ENCODE measurements at places on chromosomes 3 and 15.

GRCh38 chr3:42300013-42300412 lies 34.0 kb upstream of the CCK start:
- DNase-seq = peak; percentile 57

GRCh38 chr3:14358426-14359211 lies 43.8 kb upstream of the SLC6A6 start:
- no peak for DNase-seq

DNA sequence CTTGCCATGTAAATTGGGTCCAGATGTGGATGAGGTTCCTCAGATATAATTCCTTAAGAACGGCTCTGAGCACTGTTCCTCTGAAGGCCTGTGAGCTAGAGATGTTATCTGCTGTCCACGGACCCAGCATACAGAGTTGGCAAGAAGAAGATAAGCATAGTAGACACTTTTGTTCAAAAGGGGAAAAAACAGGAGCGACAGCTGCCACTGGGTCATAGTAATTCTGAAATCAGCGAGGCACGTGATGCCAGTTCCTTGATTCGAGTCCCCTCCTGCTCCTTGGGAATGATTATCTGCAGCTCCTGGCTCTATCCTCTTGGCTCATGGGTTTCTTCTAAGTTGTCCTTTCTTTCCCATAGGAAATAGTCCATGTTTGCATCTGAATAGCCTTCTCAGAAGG lies 2.5 kb upstream of the RAB7A start:
- no peak for DNase-seq

GRCh38 chr3:79264892-79265291 lies 502.9 kb downstream of the ROBO1 start:
- DNase-seq = no peak

DNA sequence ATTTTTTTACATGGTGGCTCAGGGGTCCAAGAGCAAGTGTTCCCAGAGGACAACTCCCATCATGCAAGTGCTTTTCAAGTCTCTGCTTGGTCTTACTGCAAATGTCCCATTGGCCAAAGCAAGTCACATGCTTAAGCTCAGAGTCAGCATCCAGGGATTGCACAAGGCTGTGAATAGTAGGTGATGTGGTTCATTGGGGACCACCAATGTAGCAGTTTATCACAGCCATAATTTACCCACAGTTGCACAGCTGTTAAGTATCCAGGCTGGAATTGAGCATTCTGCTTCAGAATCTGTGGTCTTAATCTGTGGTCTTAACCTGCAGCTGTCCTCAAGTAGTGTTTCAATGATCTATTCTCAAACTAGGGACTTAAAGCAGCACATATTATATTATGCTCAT lies 71.4 kb upstream of the PLCL2 start:
- no peak for DNase-seq

- no peak for DNase-seq
Measured at GRCh38 chr15:66461917-66462316, 35.6 kb downstream of the SNAPC5 start.

- no peak for DNase-seq
Measured at GRCh38 chr3:43243590-43244587, 42.5 kb upstream of the SNRK start.

- no peak for DNase-seq
Measured at GRCh38 chr3:36214460-36214859, 165.8 kb upstream of the STAC start.

GRCh38 chr3:3665961-3666640 lies 133.1 kb upstream of the LRRN1 start:
- no peak for DNase-seq

DNA sequence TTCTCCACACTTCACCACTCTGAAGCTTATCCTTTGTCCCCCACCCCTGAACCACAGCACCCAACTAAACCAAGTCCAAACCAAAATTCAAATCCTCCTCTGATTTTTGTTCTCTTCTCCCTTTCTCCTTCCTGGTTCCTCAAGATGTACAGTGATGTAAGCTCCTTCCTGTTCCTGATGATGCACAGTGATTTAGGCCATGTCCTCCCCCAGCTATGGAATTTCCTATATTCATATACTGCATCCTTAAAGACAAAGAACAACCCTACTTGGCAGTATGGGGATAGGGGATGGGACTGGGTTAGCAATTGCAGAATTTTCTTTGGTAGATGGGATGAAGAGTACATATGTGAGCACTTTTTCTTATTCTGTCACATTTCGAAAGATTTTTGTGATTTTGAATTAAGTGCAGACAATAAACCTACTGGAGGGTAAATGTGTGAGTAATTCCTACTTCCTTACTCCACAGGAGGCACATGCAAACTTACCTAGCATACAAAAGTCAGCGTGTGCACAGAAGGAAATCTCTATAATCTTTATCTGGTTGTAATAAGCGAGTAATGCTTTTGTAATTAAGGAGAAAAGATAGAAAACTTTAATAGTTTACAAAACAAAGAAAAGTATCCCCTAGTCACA lies 125.0 kb downstream of the ANO10 start:
- DNase-seq = no peak

- DNase-seq = no peak
Measured at GRCh38 chr15:74464216-74464615, 3.3 kb upstream of the UBL7 start.

DNA sequence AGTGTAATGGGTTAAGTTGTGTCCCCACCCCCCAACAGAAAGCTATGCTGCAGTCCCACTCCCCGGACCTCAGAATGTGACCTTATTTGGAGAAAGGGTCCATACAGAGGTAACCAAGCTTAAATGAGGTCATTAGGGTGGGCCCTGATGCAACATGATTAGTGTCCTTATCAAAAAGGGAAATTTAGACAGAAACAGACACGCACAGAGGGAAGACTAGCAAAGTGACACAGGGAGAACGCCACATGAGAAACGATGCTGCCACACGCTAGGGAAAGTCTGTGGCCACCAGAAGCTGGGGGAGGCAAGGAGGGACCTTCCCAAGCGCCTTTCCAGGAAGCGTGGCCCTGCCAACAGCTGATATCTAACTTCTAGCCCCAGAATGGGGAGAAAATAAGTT lies 65.4 kb downstream of the RPN1 start:
- DNase-seq = no peak

DNA sequence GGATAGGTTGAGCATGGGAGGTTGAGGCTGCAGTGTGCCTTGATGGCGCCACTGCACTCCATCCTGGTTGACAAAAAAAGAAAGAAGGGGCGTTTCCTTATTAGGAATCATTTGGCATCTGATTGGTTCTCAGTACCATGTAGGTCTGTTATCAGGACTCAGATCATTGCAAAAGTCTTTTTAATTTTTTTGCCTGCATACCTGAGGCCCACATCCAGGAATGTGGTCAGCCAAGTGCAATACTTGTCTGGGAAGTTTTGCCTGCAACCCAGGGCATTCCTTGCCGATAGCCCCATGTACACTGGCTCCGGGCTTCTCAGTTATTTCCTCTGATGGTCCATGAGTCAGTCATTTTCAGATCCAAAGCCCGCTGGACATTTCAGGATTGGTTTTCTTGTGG lies 50.1 kb upstream of the CRTC3 start:
- DNase-seq = no peak

- DNase-seq = no peak
Measured at GRCh38 chr3:73637042-73637441, 12.3 kb upstream of the PDZRN3 start.

- no peak for DNase-seq
Measured at GRCh38 chr3:103112273-103112672, 677.5 kb downstream of the ZPLD1 start.

- DNase-seq = no peak
Measured at GRCh38 chr3:146834917-146835316, 229.8 kb upstream of the PLSCR5 start.

DNA sequence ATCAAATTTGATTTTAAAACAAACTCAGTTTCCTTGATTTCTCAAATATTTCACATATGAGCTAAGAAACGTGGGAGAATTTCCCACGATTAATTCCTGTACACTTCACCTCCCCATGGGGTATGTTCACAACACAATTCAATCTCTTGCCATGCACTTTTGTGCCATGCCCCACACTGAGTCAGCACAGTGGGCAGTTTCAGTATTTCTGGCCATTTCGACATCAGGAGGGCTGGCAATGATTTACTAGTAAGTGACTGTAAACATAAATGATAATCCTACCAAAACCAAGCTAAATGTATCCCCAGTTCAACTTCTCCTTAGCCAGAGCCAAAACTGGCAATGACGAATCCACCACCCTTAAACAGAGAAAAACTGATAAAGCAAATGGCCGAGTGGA lies 293.6 kb downstream of the FGF12 start:
- no peak for DNase-seq

DNA sequence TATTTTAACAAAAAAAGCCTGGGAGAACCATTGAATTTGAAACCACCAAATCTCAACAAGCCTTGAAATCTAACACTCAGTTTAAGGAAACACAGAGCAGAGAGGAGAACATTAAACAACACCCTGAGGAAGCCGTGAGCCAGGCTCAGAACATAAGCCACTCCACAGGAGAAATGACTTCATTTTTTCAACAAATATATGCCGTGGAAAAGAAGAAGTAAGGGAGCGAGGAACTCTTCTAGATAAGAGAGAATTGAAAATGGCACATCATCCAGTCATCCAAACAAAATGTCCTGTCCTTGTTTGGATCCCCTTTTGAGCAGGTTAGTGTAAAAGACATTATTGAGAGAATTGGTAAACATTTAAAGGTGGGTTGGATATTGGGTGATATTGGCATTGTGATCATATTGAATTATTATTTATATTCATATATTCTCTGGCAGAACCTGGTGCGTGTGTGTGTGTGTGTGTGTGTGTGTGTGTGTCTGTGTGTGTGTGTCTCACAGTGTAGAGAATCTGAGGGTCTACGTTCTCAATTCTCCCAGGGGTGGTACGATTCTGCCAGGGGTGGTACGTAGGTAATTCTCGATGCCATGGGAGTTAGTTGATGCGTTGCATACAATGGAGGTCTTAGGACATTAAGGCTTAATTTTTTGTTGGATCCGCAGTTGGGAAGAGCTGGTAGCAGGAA lies 94.4 kb downstream of the ST6GAL1 start:
- no peak for DNase-seq

GRCh38 chr3:160851629-160852210 lies 95.7 kb downstream of the PPM1L start:
- no peak for DNase-seq

DNA sequence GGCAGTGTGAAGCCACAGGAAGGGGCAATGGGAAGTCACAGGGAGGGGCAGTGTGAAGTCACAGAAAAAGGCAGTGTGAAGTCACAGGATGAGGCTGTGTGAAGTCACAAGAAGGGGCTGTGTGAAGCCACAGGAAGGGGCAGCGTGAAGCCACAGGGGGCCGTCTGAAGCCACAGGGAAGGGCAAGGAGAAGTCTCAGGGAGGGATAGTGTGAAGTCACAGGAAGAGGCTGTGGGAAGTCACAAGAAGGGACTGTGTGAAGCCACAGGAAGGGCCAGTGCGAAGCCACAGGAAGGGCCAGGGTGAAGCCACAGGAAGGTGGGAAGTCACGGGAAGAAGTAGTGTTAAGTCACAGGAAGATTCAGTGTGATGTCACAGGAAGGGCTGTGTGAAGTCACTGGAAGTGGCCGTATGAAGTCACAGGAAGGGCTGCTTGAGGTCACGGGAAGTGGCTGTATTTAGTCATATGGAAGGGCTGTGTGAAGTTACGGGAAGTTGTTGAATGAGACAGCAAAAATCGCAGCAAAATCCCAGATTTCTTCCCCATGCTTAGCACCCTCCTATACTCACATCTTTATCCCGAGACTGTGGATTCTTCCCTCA lies 38.6 kb downstream of the GASK1A start:
- DNase-seq = no peak

- peak; percentile 89 for DNase-seq
Measured at GRCh38 chr3:49133226-49133951, 539 bp upstream of the LAMB2 start.

- DNase-seq = no peak
Measured at GRCh38 chr15:64014995-64015394, 31.3 kb downstream of the DAPK2 start.

- DNase-seq = no peak
Measured at GRCh38 chr15:97036301-97036700, 705.8 kb downstream of the NR2F2 start.

DNA sequence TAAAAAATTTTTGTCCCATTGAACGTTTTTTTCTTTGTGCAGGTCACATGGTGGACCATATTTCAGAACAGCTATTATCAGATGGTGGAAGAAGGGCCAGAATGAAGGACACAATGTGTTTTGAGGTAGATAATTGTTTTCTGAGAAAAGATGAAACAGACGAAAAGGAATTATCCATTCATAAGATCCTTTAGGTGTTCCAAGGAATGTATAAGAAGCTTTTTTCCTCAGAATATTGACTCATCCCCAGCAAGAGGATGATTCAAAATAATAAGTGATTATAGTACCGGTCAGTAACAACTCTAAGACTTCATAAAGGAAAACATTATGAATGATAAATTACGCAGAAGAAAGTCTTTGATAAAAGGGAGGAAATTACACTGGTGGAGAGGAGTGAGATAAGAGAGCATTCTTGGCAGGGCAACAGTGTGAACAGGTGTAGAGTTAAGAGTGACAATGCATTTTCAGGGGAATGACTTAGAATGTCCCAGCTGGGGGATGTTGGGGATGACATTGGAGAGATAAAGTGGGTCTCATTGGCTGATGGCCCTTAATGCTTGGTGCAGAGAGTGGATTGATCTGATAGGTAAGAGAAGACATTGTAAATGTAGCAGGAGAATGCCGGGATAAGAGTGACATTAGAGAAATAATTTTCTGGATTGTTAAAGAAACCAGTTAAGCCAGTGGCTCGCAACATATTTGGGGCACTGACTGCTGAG lies 27.0 kb upstream of the AQP9 start:
- DNase-seq = no peak

GRCh38 chr3:12190221-12190807 lies 31.6 kb upstream of the TIMP4 start:
- DNase-seq = no peak

DNA sequence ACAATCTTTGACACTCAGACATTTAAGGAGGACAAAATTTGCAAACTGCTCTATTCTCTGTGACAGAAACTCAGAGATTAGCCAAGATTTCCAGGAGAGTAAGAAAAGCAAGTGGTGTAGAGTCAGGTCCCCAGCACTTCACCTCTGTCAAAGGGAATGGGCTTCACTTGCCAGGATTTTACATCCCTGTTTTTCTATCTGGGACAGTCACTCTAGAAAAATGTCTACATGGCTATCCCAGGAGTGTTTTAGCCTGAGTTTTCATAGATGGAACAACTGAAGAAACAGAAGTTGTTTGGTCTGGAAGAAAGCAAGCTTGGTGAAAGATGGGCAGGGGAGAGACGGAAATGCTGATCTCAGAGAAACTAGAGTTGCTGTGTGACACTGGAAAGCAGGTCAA lies 3.0 kb downstream of the FAM219B start:
- DNase-seq = no peak

DNA sequence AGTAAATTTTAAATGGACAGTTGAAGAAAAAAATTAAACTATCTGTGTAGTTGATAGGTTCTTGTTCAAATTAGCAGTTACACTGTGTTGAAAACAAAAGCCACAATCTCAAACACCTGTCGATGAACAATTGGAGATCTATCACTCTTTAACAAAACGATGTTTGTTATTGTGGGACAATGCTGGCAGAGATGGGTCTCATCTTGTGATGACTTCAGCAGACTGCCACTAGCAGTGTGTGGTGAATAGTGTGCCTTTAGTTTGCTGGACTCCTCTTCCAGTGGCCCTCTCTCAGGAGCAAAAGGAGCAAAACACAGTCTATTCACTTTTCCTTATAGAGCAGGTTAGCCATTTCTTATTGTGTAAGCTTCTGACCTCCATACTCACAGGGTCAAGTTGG lies 14.7 kb upstream of the TRIM59 start:
- no peak for DNase-seq

GRCh38 chr15:22944651-22945050 lies 35.5 kb downstream of the CYFIP1 start:
- DNase-seq = no peak
